Stromal cell of bone marrow (primary cell): ENCODE measurements at places on chromosomes 12 and 14.
A peak's percentile ranks its signal among the peaks of the same experiment; 100 is the strongest.

DNA sequence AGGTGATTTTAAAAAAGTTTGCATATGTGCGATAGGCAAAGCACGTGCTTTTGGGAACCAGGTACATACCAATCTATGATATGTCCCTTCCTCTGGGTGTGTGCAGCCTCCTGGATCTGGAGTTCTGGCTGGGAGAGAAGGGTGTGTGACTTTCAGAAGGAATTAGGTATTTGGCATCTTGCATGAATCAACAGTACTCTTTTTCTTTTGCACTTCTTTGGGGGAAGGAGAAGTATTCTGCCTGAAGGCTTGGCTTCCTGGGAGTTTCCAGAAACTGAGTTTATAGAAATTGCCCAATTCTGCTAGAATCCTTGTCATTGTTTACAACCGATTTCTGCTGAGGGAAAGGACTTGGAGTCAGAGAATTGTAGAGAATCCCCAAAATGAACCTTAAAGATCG is 2.9 kb upstream of the CLMN start:
- DNase-seq: no peak

DNA sequence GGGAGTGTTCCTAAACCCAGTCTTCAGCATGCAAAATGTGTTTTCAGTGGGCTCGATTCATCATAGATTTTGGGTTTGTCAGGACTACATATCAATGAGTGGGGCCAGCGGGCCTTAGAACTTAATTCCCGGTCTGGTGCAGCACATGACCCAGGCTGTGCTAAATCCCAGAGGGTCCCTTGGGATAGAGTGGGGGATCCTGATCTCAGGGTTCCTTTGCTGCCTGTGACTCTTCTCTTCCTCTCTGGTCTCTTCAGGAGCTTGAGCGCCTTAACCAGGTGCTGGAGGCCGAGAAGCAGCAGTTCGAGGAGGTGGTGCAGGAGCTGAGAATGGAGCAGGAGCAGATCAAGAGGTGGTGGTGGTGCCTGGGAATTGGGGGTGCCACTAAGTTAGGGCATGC is 37.5 kb downstream of the PLEKHD1 start:
- DNase-seq: no peak

- DNase-seq: no peak
Observed at GRCh38 chr12:124018539-124018938, 45.5 kb downstream of the ZNF664 start.

GRCh38 chr12:34625116-34625515 is 602.8 kb downstream of the ALG10 start:
- DNase-seq: no peak

DNA sequence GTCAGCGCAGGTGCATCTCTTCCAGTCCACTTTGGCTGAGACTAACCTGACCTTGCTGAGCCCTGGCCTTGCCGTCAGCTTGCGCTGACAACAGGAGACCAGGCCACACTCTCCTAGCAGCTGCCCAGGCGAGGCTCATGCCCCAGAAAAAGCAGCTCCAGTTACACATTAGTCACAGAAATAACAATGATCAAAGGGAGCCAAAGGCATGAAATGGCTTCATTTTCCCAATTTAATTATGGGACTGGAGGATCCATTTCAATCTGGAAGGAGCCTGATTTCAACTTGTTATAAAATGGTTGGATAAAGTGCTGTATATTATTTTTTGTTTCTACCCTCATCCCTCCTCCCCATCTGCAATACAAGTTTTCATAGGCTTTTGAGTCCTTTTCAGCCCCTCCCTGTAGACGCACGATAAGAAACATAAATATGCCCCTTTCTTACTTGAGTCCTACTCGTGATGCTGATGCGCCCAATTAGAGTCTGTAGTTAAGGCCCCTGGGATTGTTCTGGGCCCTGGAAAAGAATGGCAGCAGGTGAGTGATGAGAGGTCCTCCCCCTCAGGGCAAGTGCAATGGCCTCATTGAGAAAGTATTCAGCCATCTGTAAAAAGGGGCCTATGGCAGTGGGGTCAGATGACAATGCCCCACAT is 376.0 kb downstream of the C12orf75 start:
- peak; percentile 49 for DNase-seq
